ENCODE measurements at places on chromosomes 2 and 18.

DNA sequence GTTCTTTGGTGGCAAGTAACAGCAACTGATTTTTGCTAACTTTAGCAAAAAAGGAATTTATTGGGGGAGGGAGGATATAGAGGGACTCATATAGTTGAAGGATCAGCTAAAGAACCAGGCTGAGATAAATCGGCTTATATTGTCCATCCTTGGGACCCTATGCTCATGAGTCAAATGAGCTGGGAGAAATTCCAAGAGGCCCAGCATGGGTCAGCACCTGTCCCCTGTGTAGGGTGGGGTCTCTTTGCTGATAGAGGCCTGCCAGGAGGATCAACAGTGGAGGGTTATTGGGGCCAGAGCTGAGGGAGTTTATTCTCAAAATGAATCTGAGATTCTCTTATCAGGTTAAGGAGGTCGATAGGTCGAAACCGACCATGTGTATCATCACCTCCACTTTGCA lies 97.2 kb downstream of the VAPA start:
- no peak for DNase-seq

DNA sequence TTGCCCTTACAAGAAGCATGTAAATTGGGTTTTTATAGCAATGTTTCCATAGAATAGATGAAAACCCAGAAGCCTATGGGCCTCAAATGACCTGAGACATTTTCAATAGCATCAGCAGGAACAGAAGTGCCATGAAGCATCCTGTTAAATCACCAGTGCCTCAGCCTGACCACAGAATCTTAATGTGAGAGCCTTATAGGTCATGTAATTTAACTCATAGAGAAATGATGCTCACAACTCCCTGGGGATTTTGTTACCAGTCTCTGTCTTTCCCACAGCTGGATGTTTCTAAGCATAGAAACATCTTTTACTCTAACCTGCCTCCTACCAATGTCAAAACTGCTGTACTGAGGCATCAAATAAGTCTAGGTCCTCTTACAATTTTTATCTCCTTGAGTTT lies 295.8 kb upstream of the ACVR2A start:
- DNase-seq: no peak

- no peak for DNase-seq
These were observed 17.3 kb upstream of the FZD5 start for GRCh38 chr2:207787017-207787416.

DNA sequence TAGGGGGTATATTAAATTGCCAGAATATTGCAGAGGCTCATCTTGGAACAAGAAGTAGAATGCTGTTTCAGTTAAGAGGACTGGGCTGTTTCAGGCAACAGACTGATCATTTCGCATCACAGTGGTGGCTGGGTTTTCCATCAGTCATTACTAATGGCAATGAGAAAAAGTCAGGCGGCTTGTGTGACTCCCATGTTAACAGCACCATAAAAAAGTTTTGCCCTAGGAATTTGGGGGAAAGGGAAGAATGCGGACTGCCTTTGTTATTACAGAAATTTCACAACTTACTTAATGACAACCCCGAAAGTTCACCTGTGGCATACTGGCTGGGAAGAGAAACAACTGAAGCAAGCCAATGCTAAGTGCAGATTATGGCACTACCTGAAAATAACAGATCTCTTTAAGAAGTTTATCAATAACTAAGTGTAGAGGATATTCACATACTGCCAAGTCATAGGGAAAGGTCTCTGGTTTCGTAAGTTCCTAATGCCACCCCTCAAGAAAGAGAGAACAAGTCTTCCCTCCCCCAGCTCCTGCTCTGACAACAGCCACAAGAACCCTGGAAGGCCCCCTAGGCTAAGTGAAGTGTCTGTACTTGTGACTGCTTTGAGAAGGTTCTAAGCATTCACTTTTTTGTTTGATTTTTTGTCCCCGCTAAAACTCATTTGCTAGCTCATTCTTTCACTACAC lies 40.5 kb upstream of the AP1S3 start:
- DNase-seq: no peak

GRCh38 chr2:85665264-85665937 lies 2.6 kb downstream of the SFTPB start:
- DNase-seq: no peak

DNA sequence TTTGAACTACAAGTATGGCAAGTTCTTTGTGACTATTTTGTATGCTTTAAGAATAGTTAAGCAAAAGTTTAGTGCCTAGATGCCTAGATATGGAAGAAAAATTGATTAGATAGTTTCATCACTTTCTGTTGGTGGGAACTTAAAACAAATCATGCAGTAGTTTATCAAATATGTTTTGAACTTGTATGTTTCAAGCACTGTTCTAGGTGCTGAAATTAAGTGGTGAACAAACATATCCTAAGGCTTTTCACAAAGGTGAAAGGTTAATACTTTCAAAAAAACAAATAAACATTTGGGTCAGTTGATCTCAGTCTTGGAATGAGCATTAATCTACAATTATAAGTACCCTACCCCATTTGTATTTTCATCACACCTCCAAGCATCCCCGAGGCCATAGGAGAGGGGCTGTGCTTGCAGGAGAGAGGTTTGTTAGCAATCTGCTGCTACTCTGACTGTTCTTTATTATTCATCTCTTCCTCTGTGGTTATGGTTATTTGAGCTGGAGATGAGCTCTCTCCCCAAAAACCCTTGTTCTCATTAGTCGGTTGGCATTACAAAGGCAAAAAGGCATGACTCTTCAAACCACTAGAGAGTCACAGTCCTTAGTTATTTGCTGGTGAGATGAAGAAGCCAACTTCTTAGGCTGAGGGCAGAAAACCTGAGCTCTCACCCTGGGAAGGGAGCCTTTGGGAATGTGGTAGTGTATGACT lies 103.9 kb upstream of the FHL2 start:
- DNase-seq: no peak

- no peak for DNase-seq
These were observed 83.1 kb downstream of the UPP2 start for GRCh38 chr2:158184556-158185343.

DNA sequence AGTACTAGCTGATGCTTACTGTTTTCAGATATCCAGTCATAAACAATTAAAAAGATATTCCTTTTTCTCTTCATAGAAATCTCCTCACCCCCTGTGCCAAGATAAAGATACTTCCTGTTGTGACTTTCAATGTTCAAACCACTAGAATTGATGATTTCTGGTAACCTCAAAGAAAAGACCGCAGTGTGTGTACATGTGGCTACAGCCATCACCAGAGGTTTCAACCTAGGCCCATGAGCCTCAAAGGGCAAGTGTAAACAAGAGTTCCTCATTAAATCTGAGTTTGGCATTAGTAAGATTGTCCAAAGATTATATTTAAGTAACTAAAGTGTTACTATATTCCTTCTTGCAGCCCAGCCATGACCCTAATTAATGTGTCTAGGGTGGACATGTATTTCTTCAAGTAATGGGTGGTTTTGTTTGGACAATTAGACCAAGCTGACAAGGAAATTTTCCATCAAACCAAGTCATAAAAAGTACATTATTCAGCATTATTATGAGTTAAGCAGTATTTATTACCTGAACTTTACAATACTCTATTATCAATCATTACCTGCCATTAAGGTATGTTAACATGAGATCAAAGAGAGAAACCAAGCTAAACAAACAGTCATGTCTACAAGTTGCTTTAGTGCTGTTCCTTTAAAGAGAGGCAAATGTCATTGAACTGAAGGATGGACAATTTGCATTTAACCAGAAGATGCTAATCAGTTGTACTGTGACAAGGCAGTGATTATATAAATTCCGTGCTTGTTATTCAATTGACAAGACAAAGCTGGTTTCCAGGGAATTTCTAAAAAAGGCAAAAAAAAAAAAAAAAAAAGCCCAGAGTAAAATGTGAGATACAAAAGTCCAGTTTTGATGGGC lies 382.7 kb downstream of the LNPK start:
- no peak for DNase-seq
